ENCODE measurements at places on chromosomes 3 and 15.

DNA sequence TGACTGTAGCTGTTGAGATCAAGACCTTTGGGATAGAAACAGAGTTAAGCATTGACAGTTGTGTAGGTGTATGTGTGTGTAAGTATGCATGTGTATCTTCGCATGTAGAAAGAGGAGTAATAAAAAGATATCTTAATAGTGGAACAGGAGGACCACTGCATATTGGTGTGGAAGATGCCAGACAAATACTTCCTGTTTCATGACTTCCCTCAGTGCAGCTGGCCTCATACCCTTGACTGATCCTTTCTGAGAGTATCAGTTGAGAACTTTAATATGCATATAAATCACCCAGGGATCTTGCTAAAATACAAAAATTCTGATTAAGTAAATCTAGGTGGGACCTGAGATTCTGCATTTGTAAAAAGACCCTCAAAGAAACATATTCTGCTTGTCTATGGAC is 8.5 kb upstream of the ZBED2 start:
- no peak for DNase-seq

DNA sequence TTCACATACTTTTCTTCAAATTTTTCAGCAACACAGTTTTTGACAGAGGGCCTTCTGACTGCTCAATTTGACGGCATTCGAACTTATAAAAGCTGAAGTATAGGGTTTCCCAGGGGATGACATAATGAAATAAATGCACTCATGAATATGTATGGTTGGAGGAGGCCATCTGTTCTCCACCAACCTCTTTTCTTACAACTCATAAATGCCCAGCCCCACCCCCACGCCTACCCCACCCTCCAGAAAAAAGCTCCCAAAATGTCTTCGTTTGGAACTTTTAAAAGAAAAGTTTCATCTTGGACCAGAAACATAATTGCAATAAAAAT is 211.6 kb upstream of the LRRN1 start:
- no peak for DNase-seq

- DNase-seq: no peak
These were observed 43.0 kb downstream of the SLCO3A1 start for GRCh38 chr15:91896341-91897055.

DNA sequence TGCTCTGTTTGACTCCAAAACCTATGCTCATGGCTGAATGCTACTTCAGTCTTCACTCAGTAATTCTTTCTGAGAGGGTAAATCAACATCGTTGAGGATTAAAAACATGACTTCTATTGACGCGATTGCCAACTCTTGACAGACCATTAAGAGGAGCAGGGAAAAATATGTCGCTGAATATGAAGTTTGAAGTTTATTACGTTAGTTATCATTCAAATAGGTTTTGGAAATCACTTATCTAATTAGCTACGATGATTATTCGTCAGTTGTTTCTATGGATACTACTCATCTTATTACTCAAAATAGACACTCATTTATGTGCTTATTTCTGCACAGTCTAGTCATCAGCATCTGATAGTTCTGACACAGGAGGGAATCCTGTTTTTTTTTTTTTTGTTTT is 279.2 kb upstream of the TBL1XR1 start:
- no peak for DNase-seq

DNA sequence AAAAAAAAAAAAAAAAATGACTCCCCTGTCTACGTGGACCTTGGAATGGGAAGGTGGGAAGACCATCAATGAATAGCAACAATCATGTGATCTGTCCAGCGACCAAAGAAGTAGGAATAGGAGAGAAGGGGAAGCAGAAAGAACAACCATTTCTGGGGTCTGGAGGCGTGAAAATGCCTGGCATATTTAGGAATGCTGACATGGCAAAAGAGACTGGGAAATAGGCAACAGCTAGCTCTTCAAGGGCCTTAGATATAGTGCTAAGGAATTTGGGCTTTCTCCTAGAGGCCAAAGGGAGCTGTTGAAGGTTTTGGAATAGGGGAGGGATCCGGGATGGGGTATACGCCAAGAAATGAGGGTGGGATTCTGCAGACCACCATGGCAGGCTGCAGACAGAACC is 5.9 kb downstream of the SLC22A13 start:
- DNase-seq: peak; percentile 5
